NCI-H1092 (cell line): ENCODE measurements at places on chromosomes 7 and 10.

GRCh38 chr10:10618139-10618538, 399.5 kb upstream of the CELF2 start:
- no peak for DNase-seq

- no peak for DNase-seq
Observed at GRCh38 chr7:45117582-45117981, 6.1 kb upstream of the TBRG4 start.

GRCh38 chr10:7377614-7378248, 33.1 kb downstream of the SFMBT2 start:
- DNase-seq = no peak

GRCh38 chr10:32166365-32166764, 110.1 kb upstream of the KIF5B start:
- no peak for DNase-seq

- no peak for DNase-seq
Observed at GRCh38 chr10:64159910-64160872, 639.0 kb downstream of the REEP3 start.

DNA sequence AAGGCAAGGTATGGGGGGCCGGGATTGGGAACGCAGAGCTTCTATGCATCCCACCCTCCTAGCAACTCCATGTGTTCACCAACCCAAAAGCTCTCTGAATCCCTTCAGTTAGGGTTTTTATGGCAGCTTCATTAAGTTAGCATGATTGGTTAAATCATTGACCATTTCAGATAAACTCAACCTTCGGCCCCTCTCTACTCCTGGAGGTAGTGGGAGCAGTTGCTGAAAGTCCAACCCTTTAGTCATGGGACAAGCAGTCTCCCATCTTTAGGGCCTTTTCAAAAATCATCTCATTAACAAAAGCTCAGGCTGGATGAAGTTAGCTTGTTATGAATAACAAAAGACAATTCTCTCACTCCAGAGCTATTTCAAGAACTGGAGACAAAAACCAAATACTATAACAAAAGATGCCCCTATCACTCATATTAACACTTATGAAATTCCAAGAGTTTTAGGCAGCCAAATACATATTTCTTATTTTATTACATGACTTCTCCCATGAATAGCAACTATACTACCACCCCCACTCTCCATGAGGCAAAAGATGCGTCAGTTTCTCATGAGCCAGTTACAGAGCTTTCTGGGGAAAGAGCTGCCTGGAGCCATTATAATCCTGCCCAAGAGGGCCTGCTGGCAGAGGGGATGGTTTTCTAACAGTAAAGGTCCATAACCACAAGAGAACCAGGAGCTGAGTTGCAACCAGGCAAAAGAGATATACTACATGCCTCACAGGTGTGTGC, 44.6 kb downstream of the SLC16A12 start:
- DNase-seq = no peak

GRCh38 chr10:107422681-107423080, 258.2 kb upstream of the SORCS1 start:
- DNase-seq = no peak

DNA sequence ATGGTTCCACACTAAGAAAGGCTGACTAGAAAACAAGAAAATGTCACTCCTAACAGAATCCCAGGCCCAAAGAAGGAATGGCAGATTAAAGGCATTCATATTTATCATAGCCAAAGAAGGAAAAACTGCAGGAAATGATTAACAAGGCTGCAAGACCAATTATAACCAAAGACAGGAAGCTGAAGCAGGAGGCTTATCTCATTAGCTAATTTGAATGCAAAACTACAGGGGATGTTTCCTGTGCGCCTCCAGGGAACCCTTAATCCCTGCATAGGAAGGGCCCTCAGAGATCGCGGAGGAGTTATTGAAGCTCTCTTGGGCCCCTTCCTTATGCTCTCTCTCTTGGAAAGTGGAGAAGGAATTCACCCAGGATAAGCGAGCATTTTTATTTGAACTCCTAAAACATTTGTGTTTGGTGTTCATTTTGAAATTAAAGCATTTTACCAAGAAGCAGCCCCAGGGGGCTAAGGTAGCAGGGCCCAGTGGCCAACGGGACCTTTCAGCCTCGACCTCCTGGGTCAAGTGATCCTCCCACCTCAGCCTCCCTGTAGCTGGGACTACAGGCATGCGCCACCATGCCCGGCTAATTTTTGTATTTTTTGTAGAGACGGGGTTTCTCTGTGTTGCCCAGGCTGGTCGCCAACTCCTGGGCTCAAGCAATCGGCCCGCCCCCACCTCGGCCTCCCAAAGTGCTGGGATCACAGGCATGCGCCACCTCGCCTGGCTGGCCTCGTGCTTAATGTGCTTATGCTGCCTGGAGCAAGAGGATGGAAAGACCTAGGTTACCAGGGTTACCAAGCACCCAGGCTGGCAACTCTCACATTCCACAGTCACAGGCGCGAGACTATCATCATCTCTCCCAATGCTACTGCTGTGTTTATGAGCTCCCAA, 24.1 kb upstream of the PROSER2 start:
- no peak for DNase-seq

GRCh38 chr10:69489506-69490090, 38.3 kb downstream of the TSPAN15 start:
- no peak for DNase-seq

DNA sequence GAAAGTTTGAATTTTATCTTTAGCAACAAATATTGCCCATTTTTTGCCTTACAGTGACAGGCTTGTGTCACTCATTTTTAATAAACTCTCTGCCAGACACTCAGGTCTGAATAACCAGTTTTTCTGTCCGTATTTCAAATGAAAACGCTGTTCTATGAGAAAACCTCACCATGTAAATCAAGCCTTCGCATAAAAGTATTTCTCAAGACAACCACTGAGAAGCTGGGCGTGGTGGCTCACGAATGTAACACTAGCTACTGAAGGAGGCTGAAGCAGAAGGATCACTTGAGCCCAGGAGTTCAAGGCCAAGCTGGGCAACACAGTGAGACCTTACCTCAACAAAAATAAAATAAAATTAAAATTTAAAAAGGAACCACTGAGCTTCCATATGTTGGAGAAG, 339.3 kb downstream of the PARD3 start:
- no peak for DNase-seq

DNA sequence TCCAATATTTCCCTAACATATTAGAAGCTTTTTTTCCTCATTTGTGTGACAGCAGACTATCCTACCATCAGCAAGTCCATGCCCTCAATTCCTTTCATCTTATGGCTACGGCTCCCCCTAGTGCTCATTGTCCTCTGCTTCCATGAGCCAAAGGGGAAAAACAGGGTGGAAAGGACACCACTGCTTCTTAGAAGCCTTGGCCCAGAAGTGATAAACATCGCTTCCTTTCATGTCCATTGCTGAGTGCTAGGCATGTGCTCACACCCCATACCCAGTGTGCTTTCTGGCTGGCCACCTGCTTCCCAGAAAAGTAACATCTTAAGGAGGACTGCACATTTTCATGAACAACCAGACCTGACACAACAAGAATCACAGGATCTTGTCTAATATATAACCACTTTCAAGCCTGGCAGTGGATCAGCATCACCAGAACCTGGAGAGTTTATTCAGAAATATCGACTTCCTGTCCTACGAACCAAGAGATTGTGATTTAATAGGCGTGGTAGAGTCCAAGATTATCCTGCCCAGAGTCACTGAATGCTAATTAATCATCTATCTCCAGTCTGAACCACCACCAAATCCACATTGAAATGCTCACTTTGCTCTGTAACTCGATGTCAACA, 650.5 kb upstream of the SORCS1 start:
- no peak for DNase-seq

GRCh38 chr10:35386594-35387174, 50.4 kb downstream of the CCNY start:
- no peak for DNase-seq

GRCh38 chr7:154881026-154881425, 121.9 kb downstream of the PAXIP1 start:
- DNase-seq = no peak

- no peak for DNase-seq
Observed at GRCh38 chr7:138584696-138585095, 116.5 kb downstream of the SVOPL start.

DNA sequence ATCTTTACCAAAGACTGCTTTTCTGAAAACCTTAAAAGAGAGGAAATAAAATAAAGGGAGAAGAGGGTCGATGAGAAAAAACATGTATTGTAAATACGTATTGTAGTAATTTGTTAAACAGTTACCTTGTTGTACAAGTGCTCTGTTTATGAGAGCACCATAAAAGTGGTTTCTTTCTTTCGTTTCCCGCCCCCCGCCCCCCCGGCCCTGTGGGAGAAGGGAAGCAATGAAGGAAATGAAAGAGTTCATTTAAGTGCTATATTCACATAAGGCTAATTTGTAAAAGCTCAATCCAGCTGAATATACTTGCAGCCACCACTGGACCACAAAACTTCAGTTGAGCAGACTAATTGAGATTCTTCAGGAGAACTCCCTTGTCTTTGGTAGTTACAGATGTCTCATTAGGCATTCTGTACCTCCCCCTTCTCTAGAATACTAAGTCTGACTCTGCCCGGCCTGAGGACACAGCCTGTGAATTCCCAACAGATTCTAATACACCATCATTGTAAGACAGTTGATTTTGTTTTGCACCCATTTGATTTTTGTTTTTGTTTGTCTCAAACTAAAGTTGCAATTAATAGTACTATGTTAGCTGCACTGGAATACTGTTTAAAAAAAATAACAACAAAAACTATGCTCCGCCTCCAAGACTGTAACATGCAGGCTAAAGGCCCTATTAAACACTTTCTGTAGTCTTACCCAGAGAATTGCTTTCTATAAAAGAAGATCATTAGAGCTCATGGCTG, 124.9 kb downstream of the ARHGAP12 start:
- DNase-seq = no peak

GRCh38 chr7:116356979-116357378, 142.6 kb upstream of the CAV2 start:
- DNase-seq = no peak

DNA sequence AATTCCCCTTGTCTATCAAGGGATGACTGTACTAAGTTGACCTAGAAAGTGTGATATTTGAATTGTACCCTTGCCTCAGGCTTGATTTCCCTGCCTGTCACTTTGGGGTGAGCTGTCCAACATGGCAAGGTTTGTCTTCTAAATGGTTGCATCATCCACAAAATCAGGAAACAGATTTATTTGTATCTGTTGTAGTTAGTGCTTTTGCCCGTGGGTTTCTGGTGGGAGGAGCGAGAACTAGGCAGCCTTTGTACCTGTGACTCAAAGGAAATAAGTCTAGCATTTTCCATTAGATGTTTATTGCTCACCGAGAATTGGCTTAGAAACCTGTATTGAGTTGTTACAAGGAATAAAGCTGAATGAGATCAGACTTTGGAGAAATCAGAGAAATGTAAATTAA, 650.8 kb downstream of the LRMDA start:
- DNase-seq = no peak

DNA sequence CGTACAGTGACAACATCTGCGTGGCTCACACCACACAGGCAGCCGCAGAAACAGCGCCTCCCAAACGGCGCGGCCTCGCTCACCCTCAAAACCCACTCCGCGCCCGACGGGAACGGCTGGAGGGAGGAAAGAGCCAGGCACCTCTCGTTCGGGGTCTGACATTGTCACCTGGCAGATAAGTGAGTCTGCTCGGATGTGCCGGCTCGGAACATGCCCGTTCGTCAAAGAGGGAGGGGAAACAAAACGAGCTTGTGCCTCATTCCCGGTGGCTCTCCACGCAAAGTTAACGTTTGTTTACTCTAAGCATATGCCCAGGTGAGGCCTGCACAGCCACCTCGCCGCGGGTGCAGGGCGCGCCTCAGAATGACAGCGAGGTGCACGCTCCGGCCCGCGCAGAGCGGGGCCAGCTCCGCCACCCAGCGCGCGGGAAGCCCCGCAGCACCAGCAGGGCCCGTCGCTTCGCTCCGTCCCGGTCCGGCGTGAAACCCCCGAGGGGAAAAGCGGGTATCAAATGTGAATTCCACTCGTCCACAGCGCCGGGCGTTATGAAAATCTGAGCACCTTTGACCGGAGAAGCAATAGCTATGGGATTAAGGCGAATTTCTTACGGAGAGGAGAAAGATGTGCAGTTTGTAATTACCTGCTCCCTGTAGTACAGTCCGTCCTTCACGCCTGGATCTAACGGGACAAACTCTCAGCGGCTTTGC, 13.1 kb downstream of the CNPY1 start:
- peak; percentile 29 for DNase-seq

- DNase-seq = no peak
Observed at GRCh38 chr10:123865880-123866279, 25.7 kb downstream of the CPXM2 start.

DNA sequence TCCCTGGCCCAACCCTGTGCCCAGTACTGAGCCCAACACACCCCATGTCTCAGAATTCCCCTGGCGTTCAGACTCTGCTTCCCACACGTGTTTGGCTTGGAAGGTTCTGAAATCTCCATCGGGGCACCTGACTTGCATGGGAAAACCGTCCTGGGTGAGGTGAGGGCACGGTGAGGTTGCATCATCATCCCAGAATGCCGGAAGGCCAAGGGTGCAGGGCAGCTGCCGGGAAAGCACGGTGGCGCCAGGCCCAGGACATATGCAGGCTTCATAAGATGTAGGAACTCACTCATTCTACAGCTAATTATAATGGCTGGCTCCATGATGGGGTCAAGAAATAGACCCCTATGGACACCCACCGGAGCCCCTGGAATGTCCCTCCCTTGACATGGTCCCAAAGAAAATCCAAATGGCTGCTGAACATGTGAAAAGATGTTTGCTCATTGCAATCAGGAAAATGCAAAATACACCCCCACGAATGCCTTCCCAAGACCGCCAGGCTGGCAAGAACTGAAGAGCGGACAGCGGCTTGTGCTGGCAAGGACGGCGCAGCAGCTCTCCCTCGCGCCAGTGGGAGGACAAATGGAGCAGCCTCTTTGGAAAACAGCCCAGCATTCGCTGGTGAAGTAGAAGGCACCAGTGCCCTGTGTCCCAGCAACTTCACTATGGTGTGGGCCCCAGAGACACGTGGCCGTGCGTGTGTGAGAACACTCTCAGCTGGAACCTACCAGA, 2.3 kb downstream of the KNDC1 start:
- no peak for DNase-seq

DNA sequence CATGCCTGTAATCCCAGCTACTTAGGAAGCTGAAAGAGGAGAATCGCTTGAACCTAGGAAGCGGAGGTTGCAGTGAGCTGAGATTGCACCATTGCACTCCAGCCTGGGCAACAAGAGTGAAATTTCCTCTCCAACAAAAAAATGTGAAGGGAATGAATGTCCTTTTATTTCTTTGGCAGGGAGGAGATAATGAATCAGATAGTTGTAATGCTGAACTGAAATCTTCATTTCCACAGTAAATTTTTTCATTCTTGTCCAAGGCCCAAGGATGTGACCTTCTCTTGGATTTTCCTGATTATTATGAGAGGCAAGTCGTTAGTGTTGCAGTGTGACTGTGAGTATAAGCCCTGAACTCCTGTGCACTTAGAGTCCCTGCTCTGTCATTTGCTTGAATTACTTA, 13.6 kb downstream of the STAMBPL1 start:
- DNase-seq = no peak

- no peak for DNase-seq
Observed at GRCh38 chr7:100219271-100219737, 445 bp upstream of the PVRIG start.
